ENCODE measurements at places on chromosomes 12 and 14.
A peak's percentile ranks its signal among the peaks of the same experiment; 100 is the strongest.

DNA sequence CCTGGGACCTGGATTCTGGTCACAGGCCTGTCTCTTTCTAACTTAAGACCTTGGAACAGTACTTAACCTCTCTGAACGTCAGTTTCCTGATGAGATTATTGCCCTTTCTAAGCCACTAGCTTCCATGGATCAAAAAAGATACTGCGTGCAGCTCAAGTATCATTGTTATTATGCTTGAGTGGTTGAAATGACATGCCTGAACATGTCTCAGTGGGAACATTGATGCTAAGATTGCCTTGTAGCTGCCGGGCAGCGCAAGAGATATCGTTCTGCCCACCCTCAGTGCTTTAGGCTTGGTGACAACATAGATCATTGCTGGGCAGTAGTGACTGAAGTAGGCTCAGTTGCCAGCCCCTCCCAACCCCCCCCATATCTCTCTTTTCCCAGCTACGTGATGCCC lies 131.9 kb downstream of the SMOC1 start:
- DNase-seq: no peak

DNA sequence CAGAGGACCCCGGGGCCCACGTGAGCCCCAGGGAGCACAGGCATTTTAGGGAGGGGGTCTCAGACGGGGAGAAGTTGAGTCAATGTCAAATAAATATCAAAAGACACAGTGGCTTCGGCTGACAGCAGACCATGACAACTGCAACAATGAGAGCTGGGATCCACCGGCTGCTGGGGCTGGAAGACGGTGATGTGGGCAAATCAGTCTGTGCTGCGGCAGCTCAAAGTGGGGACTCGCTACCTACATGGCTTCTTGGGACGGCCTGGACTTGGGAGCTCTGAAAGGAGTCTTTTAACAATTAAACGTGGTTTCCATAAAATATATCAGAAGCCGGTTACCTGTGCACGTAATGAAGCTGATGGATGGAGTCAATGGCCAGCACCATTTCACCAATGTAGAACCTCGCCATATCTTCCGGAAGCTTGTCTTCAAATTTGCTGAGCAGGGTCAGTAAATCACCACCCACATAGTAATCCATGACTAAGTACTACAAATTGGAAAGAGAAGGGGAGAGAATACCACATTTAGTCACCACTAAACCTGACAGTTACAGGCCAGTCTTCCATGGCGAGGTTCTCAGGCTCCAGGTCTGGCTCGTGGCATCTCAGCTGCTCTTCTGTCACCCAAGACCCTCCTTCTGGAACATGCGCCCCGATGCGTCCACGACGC lies 58.0 kb downstream of the CDC42BPB start:
- DNase-seq: no peak

- DNase-seq: no peak
Measured at GRCh38 chr14:100747021-100747586, 20.4 kb downstream of the DLK1 start.

DNA sequence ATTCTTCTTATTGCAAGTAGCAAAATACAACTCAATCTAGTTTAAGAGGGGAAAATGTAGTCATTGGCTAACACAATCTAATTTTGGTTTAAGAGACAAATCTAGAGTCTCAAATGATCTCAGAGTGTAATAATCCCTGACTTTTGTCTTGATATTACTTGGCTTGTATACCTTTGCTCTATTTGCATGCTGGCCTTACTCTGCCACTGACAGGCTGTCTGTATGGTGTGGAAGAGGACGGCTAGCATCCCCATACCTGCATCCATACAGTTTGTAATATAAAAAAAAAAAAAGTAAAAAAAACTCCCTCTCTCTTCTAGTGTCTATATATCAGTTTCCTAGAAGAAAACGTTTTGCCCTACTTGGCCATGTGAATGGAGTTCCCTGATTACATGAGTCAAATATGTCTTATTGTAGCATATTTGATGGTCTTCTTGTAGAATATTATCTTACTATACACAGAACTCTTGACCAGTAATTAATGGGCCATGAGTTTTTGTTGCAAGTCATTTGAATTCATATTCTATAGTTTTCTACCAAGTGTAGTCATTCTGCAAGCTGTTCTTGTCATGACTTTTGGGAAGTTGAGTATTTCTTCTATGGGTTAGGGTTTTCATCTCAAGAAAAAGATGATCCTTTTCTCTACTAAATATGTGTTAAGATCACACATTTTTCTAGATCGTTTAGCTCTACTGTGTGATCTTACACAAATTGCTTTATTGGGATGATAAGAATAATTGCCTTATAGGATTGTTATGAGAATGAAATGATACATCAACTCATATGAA lies 8.2 kb downstream of the HIF1A start:
- DNase-seq: no peak

DNA sequence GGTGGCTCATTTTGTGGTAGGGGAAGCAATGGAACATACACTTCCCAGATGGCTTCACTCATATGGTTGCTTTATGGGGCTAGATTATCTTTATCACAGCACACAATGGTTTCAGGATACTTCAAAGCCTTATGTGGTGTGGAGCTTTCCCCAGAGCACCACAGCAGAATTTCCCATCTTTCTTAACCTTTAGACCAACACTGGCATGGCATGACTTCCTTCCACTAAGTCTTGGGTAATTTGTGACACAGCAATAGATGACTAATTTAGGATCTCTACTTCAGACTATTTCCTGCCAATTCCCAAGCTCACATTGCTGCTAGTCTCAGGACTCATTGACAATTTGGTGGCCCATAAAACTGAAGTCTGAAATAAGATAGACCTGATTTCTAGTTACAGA lies 36.9 kb upstream of the DCN start:
- no peak for DNase-seq

GRCh38 chr14:94439453-94440057 lies 13.0 kb downstream of the SERPINA11 start:
- no peak for DNase-seq

DNA sequence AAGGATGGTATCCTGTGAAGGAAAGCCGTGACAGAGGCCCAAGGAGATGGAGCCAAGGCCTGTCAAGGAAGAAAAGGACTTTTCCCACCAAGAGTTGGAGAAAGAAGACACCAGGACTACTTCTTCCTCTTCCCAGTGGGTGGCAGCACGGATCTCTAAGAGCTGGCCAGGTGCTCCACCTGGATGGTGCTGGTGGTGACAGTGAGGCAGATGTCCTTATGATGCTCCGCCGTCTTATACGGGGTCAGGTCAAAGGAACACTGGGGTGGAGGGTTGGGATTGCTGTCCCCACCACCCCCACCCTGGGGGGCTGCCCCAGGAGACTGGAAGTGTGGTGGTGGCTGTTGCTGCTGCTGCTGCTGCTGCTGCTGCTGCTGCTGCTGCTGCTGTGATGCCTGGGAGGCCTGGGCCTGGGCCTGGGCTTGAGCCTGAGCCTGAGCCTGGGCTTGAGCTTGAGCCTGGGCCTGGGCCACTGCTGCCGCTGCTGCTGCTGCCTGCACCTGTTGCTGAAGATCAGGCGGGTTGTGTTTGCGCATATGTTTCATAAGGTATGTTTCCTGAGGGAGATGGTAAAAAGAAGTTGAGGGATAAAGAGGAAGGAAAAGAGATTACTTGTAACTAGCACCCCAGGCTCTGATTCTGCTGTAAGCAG lies 4.8 kb upstream of the ING4 start:
- DNase-seq: no peak

GRCh38 chr14:55454264-55455002 lies 14.0 kb upstream of the TBPL2 start:
- no peak for DNase-seq

DNA sequence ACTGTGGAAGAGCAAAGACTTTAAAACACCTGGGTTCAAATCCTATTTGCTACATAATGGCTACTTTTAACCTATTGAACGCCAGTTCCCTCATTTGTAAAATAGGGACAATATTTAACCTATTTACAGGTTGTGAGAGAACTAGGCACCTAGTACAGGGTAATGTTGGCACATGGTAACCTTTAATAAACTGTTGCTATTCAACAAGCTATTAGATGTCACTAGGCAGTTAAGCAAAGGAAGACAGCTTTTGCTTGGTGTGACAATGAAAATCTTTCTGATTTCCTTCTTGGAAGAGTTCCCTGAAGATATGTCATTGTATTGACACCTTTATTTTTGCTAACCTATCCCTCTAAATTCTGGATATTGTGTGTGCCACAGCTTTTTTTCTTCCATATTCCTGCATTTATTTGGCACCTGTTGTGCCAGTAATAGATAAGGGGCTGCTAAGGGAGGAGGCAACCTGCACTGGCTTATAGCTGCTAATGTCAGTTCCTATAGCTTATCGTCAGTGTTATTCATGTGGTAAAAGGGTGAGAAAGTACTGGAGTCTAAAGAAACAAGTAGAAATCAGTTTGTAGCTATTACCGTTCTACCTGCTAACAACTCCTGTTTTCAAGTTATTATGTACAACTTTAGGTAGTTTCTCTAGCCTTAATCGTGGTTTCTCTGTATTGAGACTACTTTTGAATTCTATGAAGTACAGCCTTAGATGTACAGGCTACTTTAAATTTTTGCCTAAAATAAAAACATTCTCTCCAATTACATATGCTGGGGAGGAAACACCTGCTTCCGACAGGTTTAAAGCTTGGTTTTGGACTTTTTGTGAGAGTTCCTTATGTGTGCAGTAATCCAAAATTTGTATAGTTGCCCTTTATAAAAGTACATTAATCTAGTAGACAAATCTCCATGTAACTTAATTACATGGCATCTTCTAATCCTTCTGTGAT lies 24.3 kb downstream of the HIF1A start:
- DNase-seq: no peak

DNA sequence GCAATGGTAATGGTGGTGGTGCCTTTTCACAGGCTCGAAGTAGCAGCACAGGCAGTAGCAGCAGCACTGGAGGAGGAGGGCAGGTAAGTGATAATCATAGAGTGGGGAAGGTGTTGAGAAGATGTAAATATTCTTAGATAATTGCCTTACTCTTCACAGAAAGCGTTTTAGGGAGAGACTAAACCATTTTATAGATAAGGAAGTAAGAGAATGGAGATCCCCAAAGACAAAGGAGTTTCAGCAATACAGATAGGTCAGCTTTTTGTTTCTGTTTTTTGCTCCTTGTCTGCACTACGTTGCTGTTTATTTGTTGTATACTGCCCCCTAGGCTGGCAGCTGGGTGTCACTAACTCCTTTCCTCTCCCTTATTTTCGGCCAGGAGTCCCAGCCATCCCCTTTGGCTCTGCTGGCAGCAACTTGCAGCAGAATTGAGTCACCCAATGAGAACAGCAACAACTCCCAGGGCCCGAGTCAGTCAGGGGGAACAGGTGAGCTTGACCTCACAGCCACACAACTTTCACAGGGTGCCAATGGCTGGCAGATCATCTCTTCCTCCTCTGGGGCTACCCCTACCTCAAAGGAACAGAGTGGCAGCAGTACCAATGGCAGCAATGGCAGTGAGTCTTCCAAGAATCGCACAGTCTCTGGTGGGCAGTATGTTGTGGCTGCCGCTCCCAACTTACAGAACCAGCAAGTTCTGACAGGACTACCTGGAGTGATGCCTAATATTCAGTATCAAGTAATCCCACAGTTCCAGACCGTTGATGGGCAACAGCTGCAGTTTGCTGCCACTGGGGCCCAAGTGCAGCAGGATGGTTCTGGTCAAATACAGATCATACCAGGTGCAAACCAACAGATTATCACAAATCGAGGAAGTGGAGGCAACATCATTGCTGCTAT lies 2.0 kb downstream of the SP1 start:
- no peak for DNase-seq

- peak; percentile 87 for DNase-seq
Measured at GRCh38 chr12:110314308-110314707, 33.3 kb downstream of the ATP2A2 start.

- peak; percentile 95 for DNase-seq
Measured at GRCh38 chr12:128829861-128830504, 6.2 kb upstream of the SLC15A4 start.

GRCh38 chr14:93056166-93056839 lies 59.4 kb downstream of the ITPK1 start:
- DNase-seq: no peak

DNA sequence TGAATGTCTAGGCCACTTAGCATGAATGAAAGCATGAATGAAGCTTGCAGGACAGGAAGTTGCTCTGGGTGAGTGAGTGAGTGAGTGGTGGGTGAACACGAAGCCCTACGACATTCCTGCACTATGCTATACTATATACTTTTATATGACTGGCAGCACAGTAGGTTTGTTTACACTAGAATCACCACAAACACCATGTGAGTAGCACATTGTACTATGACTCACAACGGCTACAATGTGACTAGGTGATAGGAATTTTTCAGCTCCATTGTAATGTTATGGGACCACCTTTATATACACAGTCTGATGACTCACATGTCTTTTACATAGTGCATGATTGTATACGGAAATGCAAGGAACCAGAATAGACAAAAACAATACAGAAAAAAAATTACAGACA lies 1480.2 kb downstream of the AACS start:
- DNase-seq: no peak

- DNase-seq: no peak
Measured at GRCh38 chr14:99790978-99791376, 2.2 kb upstream of the EML1 start.

- DNase-seq: no peak
Measured at GRCh38 chr12:9364224-9365176, 156.3 kb upstream of the PZP start.

- DNase-seq: no peak
Measured at GRCh38 chr14:97456958-97457357, 659.8 kb downstream of the VRK1 start.

DNA sequence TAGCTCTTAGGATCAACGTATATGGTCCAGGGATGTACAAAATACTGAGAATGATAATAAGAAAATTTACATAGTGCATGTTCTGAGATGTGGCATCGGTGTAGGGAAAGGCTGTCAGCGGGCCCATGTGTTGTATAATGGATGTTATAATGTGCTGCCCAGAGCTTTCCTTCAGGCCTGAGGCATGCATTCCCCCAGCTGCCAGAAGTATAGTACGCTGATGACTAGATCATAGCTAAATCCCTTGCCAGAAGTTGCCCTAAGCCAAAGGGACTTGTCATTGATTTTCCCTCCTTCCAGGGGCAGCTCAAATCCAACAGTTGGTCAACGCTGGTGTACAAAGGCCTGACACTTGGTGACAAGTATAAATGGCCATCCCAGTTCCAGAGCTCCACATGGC lies 6.5 kb upstream of the OR11G2 start:
- DNase-seq: no peak

DNA sequence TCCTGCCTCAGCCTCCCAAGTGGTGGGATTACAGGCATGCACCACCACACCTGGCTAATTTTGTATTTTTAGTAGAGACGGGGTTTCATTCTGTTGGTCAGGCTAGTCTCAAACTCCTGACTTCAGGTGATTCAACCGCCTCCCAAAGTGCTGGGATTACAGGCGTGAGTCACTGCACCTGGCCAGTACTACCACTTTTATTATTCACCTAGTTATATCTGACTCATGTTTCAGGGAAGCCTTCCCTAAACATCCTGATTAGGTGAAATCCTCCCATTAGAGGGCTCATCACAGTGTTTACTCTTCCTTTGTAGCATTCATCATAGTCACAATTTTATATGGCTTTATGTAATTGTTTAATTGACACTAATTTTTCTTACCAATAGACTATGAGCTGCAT lies 295.3 kb upstream of the SOX5 start:
- no peak for DNase-seq

Data from SIG-M5 (cell line).